ENCODE measurements at places on chromosomes 7 and 10. TPM values are rescaled to one million over a fixed set of nuclear protein-coding genes. Genes with fewer than 3 reads are reported as not detected.
A peak's percentile ranks its signal among the peaks of the same experiment; 100 is the strongest.

DNA sequence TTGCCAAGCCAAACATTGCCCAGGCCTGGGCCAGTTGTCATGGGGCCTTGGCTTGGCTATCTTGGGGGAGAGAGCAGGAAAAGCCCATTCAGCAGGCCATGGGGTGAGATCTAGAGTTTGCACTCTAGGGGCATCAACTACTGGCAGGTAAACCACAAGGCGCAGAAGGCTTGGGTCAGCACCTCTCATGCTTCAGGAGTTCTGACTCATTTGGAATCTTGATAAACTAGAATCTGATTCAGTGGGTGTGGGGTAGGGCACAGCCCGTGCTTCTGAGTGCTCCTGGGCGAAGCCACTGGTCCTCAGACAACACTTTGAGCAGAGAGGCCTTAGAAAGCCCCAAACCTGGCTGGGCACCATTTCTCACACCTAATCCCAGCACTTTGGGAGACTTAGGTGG, 81.1 kb downstream of the RGS10 start:
- no peak for DNase-seq

- DNase-seq, result no peak
These were observed 51.3 kb downstream of the POLL start for GRCh38 chr10:101536800-101537199.

Gene VIPR2
- 2.2 TPM for total RNA-seq

DNA sequence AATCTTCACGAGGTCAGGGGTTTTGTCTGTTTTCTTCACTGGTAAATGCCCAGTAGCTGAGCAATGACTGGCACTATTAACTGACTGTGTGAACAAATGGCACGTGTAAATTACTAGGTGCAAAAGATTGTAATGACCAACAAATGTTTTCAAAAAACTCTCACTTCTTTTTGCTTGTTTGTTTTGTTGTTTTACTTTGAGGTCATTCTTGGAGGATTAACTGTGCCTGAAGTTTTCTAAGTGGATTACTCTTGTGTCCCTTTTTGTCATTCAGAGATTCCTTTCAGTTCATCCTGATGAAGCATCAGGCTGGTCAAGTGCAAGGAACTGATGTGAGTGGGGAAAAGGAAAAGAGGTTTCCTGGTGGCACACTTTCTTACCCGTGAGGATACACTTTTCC, 74.4 kb upstream of the PPP1R3C start:
- DNase-seq, result no peak

DNA sequence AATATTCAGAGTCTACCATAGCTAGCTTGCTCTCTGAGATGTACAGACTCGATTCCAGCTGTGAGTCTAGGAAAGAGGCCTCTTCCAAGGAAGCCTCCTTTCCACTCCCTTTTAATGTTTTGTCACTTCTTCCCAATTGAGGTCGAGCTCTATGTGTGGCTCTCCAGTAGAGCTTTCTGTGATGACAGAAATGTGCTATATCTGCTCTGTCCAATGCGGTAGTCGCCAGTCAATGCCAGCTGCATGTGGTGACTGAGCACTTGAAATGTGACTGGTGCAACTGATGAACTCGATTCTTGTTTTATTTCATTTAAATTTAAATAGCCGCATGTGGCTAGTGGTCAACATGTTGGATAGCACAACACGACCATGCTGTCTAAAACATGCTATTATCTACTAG, 387.0 kb upstream of the NRP1 start:
- DNase-seq, result no peak

DNA sequence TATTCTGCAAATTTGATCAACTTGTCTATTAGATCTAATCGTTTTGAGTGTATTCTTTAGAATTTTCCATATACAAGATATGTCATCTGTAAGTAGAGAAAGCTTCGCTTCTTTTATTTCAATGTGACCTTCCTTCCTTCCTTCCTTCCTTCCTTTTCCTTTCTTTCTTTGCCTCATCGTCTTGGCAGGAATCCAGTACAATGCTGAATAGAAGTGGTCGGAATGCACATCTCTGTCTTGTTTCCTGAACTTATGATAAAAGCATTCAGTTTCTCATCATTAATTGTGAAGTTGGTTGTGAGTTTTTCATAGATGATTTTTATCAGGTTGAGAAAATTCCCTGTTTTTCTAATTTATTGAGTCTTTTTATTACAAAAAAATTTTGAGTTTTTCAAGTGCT, 300.7 kb upstream of the ZNF32 start:
- DNase-seq, result no peak

DNA sequence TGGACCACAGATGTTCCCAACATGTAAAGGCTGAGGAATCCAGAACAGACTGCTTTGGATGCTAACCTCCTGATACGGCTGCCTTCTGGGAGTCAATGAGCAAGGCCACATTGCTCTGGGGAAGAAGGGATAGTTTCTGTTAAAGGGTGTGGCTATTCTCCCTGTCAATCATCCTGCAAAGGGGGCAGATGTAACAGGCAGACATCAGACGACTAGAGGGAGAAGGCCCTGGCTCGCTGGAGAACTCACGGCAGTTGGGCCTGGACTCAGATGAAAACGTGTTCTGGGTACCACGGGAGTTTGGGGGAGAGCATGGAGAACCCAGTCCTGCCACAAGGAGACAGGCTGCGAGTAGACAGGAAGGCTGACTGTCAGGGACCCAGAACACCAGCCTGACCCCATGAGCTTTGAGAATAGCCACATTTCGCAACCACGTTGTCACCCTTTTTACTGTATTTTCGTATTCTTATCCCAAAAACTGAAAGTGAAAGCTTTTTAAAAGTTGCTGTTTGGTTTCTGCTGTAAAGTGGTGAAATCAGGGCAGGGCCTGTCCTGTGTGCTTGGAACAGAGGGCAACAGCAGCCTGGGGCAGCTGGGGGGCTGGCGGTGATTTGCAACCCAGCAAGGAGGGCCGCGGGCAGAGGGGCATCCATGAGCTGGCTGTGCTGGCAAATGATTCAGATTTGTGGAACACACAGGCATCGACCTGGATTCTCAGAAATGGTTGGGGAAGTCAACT, 95.3 kb downstream of the MYOF start:
- peak; percentile 38 for DNase-seq

DNA sequence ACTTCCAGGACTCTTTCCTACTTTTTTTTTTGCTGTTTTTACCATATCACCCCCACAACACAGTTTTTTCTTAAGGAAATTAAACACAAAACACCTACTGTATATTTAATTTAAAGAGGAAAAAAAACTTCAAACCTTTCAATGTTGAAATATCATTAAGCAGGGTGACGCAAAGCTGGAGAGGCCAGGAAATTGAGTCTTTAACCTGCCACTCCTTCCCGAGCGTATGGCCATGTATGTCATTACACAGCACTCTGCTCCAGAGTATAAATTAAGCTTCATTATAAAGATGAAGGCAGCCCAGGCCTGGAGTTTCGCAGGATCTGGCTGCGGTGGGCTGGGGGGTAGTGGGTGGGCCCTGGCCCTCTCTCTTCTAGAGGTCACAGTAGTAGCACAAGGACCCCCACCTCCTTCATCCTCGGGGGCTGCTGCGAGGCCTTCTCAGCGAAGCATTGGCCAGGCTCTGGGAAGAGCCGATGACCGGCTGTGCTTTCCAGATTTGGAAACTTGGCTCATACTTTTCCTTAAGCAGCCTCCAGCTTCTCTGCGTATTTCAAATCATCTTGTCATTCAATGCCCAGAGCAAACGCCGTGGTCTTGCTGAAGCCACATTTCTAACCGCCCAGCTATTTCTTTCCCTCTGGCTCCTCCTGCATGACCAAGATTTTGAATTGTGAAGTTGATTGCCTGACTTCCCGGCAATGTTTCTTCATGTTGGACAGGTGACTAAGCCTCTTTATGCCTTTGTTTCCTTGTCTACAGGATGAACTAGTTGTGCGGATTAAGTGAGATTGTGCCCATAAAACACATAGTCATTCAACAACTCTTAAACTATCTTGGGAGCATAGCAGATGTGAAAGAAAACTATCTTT, 765.1 kb downstream of the SUGCT start:
- no peak for DNase-seq

Gene SPDYE2B
- not detected for total RNA-seq

- DNase-seq, result no peak
These were observed 6.6 kb upstream of the RHBDD2 start for GRCh38 chr7:75872073-75872782.

DNA sequence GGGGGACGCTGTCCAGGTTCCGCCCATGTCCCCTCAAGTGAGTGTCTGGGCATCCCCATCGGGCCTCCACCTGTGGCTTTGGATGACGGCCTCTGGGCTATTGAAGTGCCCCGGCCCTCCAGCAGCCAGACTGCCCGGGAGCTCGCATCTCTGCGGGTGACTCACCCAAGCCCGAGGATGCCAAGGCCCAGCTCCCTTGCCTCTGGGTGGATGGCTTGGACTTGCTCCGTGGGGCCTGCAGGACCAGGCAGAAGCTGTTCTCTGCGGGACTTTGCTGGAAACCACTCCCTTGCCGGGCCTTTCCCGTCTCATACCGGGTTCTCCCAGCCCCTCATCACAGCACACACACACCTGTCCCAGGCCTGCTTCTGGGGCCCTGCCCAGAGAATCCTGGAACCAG, 22.4 kb downstream of the DPYSL4 start:
- no peak for DNase-seq

Gene CYP2E1
- total RNA-seq, result 3.8 TPM

Gene TMEM130
- not detected for total RNA-seq

- no peak for DNase-seq
These were observed 22.7 kb upstream of the PITRM1 start for GRCh38 chr10:3195286-3195685.

Gene PIK3AP1
- total RNA-seq, result 137 TPM

GRCh38 chr7:156956727-156957126, 7.2 kb downstream of the NOM1 start:
- DNase-seq, result no peak

- no peak for DNase-seq
These were observed 35.3 kb downstream of the PALD1 start for GRCh38 chr10:70513848-70514309.

GRCh38 chr7:12133865-12134264, 77.2 kb upstream of the TMEM106B start:
- no peak for DNase-seq

GRCh38 chr10:89213191-89213808, 6.2 kb upstream of the CH25H start:
- DNase-seq, result no peak

Measured in natural killer cell (primary cell).